Head of caudate nucleus (tissue), 42 donors: ENCODE measurements at places on chromosomes 2 and 18.

DNA sequence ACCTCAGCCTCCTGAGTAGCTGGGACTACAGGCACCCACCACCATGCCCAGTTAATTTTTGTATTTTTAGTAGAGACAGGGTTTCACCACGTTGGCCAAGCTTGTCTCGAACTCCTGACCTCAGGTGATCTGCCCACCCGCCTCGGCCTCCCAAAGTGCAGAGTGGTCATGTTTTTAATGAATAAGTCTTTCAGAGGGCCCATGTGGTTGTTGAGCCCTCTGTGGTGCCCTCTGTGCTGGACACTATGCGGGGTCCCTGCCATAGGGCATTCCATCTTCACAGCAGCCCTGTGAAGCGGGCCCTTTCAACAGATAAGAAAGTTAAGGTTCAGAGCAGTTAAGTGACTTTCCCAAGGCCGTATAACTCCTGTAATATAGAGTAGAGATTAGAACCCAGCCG, 25.9 kb downstream of the MYO7B start:
- DNase-seq: no peak

GRCh38 chr2:54725343-54726099, 2.1 kb downstream of the EML6 start:
- no peak for DNase-seq

DNA sequence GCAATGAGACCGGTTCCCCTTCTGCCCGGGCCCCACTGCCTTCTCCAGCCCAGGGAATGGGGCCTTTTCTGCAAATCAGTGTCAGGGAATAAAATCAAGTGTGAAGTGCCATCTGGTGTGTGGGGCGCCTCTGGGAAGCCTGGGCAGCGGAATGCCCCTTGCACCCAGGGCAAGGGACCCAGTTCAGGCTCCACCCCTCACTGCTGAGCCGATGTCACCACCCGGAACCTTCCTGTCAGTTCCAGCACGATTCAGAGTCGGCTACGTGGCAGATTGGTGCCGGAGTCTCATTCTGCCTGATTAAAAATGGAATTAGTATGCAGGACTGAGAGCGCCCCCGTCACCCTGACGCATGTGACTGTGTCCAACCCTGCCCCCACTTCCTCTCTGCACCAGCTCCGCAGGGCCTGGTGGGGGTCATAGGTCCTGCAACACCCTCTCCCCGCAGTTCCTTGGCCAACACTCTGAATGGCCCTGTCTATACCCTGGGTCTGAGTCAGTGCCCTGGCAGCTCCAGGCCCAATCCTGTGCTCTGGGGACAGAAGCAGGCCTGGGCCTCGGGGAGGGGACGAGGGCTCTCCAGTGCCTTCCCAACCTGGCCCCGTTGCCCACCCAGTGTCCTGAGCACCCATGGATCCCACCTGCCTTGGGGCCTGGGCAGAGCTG, 8.2 kb upstream of the ALPI start:
- peak; percentile 57 for DNase-seq

- DNase-seq: no peak
Observed at GRCh38 chr2:191635333-191636234, 42.4 kb upstream of the NABP1 start.

DNA sequence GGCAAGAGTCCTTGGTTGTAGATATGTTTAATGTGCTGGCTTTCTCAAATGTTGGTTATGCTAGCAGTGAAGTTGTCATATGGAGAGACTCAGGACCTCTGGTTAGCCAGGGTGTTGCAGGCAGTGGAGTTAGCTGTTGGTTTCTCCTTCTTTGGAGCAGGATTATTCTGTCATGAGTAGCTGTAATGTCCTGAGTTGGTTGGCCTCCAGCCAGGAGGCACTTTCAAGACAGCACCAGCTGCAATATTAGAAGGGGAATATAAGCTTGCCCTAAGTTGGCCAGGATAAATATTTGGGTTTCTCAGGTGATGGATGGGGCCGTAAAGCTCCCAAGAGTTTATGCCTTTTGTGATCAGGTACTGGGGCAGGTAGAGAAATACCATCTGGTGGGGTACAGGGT, 65.5 kb downstream of the MSTN start:
- no peak for DNase-seq

- DNase-seq: no peak
Observed at GRCh38 chr2:75018162-75018561, 59.7 kb downstream of the POLE4 start.

DNA sequence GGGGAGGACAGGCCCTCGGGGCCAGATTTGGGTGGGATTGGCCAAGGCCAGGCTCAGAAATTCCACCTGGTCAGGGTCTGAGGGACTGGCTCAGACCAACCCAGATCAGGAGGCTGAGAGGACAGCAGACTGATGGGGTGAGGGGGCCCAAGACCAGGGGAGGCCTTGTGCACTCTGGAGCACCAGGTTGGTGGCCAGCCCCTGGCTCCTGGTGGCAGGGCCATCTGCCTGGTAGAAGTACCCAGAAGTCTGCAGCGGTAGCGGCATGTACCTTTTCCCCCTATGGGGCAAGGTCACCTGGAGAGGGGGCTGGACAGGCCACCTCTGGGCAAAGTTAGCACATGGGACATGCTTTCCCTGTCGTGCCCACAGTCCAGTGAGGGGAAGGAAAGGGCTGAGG, 21.2 kb upstream of the ODC1 start:
- DNase-seq: no peak

GRCh38 chr2:76268902-76269620, 558.3 kb upstream of the GCFC2 start:
- no peak for DNase-seq

DNA sequence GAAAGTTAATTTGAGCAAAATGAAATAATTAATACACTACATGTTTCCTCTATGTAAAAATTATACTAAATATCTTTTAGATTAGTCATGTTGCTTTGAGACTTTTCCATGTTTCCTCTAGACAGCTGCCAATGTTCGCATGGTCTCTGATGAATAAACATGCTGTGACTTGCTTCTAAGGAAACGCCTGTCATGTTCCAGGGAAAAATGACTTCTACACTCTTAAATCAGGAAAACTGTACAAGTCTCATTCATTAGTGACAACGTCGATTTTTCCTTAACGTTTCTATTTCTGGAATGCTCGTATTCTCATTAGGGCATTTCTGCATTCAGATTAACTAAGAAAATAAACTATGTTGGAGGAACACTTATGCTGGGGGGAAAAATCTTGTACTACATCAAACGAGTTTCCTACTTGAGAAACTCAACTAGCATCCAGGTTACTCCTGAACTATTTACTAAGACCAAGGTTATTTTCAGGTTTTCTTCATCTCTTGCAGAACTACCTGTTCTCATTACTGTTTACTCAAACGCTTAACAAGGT, 1.6 kb downstream of the COBLL1 start:
- no peak for DNase-seq

DNA sequence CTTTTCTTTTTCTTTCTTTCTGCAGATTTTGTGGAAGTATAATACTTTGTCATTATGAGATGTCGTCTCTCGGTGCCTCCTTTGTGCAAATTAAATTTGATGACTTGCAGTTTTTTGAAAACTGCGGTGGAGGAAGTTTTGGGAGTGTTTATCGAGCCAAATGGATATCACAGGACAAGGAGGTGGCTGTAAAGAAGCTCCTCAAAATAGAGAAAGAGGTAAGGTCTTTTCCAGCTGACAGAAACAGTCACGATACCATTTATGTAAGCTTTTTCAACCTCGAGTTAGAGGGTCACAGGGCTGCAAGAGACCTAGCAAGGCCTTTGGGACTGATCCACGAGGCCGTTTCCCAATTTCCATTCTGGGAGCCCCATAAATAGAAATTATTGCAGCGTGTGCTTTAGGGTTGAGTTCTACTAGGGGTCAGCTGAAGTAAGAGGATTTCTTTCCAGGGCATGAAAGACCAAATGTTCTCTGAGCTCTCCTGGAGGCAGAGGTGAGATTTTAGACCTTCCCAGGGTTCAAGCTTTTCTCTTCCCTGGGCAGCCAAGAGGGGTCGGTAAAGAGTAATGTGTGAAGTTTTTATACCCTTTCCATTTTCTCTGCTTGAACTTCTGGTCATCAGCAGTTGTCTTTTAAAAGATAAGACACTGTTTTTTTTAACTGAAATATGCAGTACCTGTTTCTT, 15.5 kb downstream of the MAP3K20 start:
- DNase-seq: no peak

GRCh38 chr2:9401646-9402371, 21.5 kb downstream of the ITGB1BP1 start:
- DNase-seq: no peak

DNA sequence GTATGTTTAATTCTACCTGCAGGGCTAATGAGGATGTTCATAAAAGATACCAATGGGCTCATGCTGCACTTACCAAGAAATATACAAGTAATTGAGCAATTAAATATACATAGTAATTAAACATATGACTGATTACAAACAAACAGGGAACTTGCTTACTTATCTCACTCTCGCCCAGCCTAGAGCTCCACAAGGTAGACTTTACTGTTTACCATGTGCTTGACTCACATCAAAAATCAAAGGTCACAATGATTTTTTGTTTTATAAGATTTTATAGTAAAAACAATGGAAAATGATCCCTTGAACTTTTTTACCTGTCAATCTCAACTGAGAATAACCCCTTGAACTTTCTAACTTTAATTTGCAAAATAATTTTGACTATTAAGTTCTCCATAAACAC, 1395.1 kb downstream of the SUCLG1 start:
- no peak for DNase-seq

- no peak for DNase-seq
Observed at GRCh38 chr2:11996618-11997017, 250.2 kb downstream of the LPIN1 start.

GRCh38 chr2:32678825-32679224, 51.0 kb downstream of the TTC27 start:
- no peak for DNase-seq

GRCh38 chr2:163719331-163719730, 16.5 kb downstream of the FIGN start:
- DNase-seq: no peak

DNA sequence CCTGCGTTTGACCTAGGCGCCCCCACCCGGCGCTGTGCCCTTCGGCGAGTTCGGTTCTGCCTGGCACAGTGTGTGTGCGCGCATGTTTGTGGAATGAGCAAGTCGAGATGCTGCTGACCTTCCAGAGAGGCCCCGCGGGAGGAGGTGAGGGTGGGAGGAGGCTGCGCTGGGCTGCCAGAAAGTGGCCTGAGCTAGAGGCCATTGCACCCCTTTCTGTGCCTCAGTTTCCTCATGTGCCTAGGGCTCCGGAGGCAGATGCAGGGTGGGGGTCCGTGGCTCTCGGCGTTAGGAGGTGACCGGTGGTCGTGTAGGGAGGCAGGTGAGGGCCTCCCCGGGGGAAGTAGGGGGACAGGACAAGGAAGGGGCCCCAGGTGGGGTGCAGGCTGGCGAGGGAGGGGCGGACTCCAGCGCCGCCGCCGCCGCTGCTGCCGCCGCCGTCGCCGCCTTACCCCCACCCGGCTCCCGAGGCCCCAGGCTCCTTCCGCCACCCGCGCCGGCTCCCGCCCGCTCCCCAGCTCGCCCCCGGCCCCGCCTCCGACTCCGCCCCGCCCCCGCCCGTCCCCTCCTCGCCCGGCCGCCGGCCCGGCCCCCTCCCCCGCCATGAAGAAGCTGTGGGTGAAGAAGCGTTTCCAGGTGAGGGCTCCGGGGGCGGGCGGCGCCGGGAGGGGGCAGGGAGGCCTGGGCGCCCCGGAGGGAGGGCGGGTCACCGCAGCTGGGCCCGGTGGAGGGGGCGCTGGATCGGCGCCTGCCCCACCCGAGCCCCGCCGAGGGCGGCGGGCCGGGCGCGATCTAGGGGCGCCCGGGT, 7.0 kb downstream of the SPEG start:
- no peak for DNase-seq

GRCh38 chr2:201701646-201702045, 3.2 kb upstream of the MPP4 start:
- DNase-seq: no peak

DNA sequence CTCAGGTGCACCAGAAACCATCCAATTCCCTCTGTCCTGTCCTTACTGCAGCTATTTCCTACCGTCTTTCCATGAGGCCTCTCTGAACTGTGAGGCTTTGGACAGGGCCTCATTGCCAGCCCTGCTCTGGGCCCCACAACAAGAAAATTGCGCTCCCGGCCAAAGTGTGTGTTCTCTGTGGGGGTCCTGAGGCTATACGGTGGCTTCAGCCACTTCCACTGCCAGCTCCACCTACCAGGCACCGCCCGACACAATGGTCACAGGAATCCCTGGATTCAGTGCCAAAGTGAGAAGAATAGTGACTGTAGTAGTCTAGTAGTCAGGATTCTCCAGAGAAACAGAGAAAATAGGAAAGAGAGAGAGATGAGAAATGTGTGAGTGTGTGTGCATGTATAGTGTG, 140.2 kb downstream of the IRS1 start:
- no peak for DNase-seq

DNA sequence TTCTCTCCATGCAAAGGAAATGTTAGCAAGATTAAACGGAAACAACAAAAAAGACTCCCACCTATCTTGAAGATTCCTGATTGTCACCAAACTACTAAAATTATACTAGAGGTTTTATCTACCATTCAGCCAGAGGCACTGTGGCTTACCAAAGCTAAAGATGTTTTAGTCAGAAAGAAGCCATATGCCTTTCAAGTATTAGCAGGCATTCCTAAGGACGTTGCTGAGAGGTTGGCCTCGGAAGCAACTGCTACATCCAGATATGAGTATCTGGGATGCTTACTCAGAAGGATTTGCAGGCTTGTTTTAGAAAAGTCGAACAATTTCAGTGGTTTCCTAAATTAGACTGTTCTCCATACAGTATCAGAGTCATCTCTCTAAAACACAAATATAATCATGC, 88.3 kb upstream of the UBE2E3 start:
- DNase-seq: no peak

DNA sequence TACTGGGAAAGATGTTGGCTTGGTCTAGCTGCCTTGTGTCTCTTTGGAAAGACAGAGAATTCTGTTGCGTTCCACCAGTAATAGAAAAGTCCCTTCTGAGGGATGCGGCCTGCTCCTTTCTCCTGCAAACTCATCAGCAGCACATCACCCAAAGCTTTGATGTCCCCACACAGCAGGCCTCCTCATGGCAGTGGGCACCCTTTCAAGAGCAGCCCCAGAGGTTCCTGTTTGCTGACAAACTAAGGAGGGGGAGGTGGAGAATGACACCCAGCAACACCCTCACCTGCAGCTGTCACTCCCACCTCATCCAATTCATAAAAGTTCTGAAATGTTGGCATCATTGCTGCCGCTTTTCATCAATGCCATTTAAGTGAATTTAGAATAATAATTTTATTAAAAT, 556.6 kb downstream of the BCL11A start:
- DNase-seq: no peak

DNA sequence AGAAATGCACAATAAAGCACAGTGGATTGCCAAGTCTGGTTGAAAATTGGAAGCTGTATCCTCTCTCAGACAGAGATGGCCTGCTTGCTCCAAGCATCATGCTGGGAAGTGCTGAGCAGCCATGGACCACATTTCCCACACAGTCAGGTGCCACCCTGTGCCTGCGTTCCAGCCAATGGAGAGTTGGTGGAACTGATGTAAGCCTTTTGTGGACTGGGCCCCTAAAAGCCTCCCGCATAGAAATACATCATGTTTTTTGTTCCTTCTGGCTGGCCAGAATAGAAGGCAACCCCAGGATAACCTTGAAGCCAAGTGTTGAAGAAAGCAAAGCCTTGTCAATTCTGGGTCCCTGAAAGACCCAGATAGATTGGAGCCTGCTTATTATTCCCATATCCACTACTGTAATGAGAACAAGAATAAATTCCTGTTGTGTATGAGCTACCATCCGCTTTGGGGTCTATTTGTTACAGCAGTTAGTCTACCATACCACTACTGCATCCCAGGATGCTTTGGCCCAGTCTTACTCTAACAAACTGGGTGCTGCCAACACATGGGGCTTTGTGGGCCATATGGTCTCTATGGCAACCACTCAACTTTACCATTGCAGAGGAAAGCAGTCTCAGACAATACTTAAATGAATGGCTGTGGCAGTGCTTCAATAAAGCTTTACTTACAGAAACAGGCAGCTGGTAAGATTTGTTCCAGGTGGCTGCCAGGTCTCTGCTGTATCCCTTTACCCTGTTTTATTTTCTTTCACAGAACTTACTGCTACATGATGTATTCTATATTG, 65.4 kb downstream of the POLE4 start:
- DNase-seq: no peak
